Caudate nucleus (tissue), 63 donors: ENCODE measurements at places on chromosomes 11 and 22.

- no peak for DNase-seq
Observed at GRCh38 chr11:34731603-34732002, 110.7 kb downstream of the EHF start.

- DNase-seq = no peak
Observed at GRCh38 chr11:58164990-58165389, 23.9 kb upstream of the OR9Q2 start.

GRCh38 chr22:32185821-32186220 lies 19.1 kb downstream of the RFPL2 start:
- no peak for DNase-seq

- DNase-seq = no peak
Observed at GRCh38 chr11:127733552-127733951, 733.0 kb upstream of the KIRREL3 start.

DNA sequence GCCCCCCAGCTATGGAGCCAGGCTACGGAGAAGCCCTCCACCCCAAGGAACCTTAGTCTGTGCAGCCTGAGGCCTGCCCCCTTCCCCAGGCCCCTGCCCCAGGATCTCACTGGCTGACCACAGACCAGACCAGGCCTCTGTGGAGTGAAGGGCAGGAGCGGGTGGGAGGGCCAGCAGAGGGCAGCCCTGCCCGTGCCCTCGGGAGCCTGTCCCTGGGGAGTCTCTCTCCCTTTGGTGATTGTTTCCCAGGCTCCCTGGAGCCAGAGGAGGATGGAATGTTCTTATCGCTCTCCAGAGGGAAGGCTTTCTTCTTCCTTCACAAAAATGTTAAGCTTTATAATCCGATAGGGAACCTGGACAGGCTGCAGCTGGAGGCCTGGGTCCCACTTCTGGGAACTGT lies 455.3 kb downstream of the SOX6 start:
- DNase-seq = no peak

DNA sequence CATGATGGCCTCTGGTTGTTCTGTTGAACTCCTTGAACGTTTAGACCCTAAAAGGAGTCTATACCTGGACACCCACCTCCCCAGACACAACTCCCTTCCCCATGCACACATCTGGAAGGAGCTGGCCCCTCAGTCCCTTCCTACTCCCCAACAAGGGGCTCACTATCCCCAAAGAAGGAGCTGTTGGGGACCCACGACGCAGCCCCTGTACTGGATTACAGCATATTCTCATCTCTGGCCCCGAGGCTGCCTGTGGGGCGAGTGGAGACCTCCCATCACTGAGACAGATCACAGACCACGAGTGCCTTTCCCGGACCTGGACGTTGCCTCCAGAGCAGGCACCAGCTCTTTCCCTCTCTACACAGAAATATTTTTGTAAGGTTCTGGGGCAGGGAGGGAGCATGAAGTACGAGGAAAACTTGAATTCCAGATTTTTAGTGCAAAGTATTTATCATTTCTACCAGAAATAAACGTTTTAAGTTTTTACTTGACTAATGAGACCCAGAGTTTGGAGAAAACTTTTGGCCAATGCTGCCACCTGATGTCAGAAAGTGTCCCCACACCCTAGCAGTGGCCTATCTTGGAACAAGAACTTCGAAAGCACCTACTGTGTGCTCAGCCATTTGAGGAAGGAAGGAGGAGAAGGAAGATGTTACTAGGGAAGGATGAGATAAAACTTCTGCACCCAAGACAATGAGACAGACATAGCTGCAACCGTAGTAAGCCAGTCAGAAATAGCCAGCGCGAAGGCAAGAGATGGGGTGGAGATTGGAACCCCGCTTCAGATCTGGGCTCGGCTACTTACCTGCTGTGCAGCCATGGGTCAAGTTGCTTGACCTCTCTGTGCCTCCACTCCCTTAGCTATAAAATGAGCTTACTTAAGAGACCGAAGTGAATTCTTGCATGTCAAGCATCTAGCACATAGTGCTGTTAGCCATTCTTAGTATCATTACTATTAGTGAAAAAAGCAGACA lies 10.2 kb upstream of the POU2F3 start:
- DNase-seq = no peak

GRCh38 chr11:37394236-37394870 lies 796.3 kb upstream of the RAG2 start:
- DNase-seq = no peak

GRCh38 chr11:7300281-7300680 lies 48.6 kb downstream of the SYT9 start:
- DNase-seq = no peak

DNA sequence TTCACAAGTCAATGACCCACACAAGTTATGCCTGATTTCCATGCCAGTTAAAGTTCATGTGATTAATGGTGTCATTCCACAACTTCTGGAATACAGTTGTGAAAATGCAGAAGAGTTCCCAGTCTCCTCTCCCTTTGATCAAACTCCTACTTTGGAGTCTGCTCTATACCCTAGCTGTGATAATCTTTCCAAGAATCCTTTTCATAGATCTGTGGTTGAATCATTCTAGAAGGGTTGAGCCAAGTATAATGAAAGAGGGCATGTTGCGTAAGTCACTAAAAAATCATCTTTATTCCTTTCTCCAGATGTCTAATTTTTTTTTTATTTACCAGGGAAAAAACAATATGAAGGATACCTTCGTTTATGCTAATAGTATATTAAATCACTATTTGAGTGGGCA lies 89.7 kb upstream of the CARD18 start:
- DNase-seq = no peak

- no peak for DNase-seq
Observed at GRCh38 chr22:42367980-42368378, 64.2 kb downstream of the NFAM1 start.

DNA sequence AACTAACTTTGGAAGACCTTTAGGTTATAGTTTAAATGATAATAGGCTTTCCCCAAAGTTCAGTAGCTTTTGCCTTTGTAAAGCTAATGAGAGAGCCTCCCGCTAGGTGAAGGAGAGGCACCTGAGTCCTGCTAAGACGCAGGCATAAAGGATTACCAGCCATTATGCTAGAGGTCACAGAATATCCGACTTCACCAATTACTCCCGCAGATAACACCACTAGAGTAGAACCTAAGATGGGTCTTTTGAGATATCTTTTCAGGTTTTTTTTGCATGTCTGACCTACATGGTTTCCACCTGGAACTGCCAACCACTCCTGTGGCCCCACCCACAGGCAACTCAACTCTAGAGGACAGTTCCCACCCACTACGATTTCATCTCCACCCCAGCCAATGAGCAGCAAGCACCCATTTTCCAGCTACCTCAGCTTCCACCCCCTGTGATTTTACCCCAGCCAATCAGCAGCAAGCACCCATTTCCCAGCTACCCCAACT lies 314.3 kb downstream of the BRD1 start:
- DNase-seq = no peak

GRCh38 chr11:34341931-34342533 lies 15.8 kb downstream of the ABTB2 start:
- DNase-seq = no peak

GRCh38 chr11:64229744-64230170 lies 591 bp upstream of the DNAJC4 start:
- DNase-seq = no peak

DNA sequence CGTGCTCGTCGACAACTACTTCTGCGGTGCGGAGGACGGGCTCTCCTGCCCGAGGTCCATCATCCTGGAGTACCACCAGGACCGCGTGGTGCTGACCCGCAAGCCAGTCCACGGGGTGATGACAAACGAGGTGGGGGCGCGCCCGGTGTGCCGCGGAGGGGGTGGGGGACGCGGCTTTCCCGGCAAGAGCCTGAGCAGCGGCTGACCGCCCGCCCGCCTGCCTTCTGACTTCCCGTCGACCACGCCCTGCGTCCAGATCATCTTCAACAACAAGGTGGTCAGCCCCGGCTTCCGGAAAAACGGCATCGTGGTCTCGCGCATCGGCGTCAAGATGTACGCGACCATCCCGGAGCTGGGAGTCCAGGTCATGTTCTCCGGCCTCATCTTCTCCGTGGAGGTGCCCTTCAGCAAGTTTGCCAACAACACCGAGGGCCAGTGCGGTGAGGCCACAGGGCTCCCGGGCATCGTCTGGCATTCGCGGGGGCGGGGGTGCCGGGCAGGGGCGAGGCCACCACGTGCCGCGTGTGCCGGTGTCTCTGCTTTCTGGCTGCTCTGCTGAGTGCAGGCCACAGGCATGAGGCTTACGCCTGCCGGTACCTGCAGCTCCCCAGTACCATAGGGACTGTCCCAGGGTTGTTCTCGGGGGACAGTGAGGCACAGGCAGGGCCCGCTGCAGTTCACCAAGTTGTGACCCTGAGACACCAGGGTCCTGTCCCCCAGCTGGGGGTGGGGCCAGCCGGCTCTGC lies 28.5 kb upstream of the MUC5B start:
- DNase-seq = no peak

DNA sequence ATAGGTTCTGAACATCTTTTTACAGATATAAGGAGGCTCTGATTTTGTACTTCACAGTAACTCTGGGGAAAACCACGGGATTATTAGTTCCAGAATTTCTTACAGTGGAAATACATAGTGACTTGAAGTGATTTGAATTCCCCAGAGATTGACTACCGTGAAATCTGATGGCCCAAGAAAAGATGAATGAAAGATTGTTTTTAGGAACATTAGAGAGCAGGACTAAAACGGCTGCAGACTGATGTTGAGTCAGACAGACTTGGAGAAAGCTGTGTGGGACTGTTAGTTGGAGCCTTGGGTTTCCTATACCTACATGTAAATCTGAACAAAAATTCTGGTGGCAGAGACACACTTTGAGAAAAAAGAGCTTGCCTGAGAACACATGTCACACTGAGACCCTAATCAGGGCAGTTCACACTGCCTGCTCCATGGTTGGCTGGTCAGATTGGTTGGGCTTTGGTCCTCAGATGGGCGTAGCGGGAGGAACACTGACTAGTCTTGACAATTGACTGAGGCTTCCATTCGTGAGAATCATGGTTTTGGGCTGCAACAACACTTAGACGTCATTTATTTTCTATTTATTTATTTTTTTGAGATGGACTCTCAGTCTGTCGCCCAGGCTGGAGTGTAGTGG lies 6.8 kb downstream of the PPP6R3 start:
- DNase-seq = no peak

- DNase-seq = no peak
Observed at GRCh38 chr22:27213766-27214581, 556.6 kb downstream of the MIAT start.

GRCh38 chr11:17550450-17551346 lies 3.6 kb downstream of the OTOG start:
- no peak for DNase-seq

DNA sequence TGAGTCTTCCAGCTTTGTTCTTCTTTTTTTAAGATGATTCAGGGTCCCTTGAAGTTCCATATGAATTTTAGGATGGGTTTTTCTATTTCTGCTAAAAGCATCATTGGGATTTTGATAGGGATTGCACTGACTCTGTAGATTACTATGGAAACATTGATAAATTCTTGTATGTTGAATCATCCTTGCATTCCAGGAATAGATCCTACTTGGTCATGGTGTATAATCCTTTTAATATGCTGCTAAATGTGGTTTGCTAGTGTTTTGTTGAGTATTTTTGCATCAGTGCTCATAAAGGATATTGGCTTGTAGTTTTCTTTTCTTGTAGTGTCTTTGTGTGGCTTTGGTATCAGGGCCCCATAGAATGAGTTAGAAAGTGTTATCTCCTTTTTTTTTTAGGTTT lies 34.9 kb upstream of the PHOX2A start:
- no peak for DNase-seq

GRCh38 chr11:64834723-64835615 lies 9.5 kb downstream of the CDC42BPG start:
- no peak for DNase-seq

DNA sequence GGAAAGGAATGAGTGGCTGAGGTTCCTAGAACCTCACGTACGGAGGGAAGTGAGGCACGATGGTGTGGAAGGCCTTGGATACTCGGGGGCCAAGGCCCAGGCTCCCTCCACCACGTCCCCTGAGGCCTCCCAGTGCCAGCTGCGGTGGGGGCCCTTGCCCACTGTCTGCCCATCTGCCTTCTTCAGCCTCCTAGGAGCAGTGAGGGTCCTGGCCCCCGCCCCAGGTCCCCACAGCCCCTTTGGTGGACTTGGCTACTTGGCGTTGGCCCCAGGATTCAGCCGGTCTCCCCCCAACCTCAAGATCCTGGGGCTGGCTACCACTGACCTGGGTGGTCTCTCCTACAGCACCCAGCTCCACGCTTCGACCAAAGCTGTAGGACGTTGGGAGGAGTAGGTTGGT lies 373.6 kb downstream of the TBC1D22A start:
- DNase-seq = no peak

DNA sequence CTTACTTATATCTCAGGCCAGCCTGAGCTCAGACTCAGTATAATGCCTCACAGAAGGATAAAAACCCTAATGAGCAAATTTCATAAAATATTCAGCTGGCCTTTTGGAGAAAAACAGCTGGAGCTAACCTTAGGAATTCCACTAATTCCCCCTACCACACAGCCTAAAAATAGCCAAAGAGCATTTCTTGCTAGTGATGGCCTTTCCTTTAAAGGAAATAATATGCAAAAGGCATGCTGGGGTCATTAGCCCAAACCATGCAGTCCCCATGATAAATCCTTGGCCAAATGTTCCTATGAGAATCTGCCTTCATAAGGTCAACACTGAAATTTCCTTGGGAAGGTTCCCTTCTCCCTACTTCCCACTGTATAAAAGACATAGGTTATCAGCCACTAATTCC lies 38.2 kb downstream of the SYTL2 start:
- no peak for DNase-seq

DNA sequence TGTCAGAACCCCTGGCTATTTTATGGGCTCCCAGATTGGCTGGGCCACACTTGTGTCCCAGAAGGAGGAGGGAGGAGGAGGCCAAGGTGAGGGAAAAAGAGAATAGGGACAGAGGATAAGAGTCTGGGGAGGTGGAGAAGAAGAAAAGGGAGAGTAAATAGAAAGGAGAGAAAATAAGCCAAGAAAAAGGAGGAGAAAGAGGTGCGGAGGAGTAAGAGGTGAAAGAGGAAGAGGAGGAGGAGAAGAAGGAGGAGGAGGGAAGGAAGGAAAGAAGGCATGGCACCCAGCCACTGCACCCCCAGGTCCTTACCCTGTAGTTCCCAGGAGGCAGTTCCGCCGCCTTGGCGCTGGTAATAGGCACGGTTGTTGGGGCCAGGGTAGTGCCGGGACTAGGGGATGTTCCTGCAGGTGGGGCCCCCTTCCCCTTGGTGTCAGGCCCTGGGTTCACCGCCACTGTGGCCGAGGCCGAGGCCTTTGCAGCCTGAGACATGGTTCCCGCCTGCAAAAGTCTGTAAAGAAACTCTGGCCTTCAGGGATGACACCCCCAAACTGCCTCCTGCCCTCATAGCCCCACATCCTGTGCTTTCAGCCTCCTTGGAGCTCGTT lies 1.9 kb downstream of the CRYBB1 start:
- no peak for DNase-seq

DNA sequence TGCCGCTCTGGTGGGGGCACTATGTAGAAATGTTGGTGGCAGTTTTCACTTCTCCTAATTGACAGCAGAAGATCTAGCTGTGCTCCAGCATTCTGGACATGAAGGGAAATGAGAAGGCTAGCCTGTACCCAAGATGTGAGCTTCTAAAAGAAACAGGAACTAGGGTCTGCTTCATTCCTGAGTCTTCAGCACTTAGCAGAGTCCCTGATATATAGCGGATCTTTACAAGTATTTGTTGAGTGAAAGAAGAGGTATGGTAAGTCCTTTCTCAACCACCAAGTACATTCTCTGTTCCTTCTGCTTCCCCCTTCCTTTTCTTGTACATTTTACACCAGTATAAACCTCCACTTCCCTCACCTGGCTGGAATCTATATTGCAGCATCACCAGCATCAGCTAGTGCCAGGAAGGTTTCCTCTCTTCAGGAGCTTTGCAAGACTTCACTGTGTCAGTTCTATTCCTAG lies 408.3 kb upstream of the CADM1 start:
- no peak for DNase-seq
